AG20443 (cell line): ENCODE measurements at places on chromosomes 4 and X.

DNA sequence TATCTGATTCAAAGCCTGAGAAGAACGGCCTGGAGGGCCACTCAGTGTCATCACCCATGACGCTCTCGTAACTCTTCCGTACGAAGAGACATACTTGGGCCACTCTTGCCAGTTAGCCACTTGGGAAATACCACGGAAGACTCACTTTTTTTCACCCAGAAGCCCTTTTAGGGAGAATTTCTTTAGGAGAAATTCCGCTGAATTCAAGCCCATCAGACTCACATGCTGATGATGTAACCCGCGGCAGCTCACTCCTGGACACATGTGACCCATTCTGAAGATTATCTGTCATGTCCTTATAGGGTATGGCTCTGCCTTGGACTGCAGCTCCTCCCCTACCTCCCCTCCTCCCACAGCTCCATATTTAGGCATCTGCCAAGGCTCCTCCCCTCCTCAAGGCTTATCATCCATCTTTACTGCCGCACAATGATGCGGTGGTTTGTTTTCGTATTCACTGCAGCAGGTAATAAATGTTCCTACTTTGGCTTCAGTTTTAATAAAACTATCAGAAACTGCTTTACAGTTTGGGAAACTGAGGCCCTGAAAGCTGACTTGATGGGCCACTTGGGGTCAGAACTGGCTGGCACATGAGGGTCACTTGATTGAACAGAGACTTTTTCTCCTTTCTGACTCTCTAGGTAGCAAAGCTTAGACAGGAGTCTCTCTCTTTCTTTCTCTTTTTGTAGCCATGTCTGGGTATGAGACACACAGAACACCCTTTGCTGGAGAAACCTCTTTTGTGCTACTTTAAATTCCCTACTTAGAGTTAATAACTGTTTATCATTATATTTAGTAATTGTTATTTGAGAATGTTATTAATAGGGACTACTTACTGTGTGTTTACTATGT lies 42.1 kb downstream of the RHOH start:
- no peak for DNase-seq

DNA sequence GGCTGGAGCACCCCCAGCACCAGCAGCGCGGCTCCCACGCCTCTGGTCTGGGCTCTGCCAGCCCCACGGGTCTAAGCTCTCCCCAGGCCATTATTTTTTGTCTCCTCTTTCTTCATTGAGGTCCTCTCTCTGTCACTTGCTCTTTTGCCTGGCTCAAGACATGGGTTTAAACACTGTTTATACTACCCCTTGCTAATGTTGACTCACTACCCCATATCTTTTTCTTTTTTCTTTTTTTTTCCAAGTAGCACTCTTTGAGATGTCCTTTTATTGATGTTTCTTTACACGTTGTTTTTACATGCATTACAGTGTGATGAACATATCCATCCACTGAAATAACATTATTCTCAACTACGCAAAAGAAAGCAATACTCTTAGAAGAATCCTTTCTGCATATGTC lies 1.7 kb upstream of the ERVMER34-1 start:
- DNase-seq, result no peak

GRCh38 chr4:16750882-16751642 lies 147.4 kb downstream of the LDB2 start:
- DNase-seq, result no peak

GRCh38 chr4:13906727-13907126 lies 279.2 kb upstream of the BOD1L1 start:
- no peak for DNase-seq

GRCh38 chr4:87500092-87500462 lies 29.1 kb downstream of the SPARCL1 start:
- no peak for DNase-seq

DNA sequence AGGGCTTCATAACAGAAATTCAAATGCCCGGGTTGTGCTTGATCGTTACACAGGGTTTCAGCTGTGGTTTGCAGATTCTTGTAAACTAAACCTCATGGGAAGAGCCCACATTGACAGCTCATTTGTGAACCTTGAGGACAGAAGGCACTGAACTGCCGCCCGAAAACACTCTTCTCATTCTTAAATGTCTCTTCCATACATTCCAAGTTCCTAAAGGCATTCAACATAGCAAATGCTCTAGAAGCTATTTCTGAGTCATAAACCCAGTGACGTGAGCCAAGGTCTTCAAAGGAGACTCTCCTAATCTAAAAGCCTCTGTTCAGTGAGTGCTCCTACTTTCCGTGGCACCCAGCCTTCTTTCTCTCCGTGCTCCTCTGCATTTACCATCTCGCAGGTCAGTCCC lies 737.8 kb upstream of the FRG1 start:
- DNase-seq, result peak; percentile 10

DNA sequence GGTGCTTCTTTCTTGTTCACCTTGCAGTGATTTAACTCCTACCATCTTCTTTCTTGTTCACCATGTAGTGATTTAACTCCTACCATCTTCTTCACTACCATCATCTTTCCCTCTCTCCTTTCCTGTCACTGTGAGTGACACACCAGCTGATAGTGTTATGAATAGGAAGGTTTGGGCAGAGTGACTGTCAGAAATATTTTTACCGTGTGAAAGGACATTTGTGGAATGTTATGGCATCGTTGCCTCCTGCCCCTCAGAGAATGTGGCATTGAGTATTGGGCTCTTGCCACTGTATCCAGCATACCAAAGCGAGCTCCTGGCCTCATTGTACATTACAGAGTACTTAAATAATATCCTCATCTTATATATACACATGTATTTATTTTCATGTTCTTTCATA lies 90.8 kb upstream of the AMOT start:
- no peak for DNase-seq

DNA sequence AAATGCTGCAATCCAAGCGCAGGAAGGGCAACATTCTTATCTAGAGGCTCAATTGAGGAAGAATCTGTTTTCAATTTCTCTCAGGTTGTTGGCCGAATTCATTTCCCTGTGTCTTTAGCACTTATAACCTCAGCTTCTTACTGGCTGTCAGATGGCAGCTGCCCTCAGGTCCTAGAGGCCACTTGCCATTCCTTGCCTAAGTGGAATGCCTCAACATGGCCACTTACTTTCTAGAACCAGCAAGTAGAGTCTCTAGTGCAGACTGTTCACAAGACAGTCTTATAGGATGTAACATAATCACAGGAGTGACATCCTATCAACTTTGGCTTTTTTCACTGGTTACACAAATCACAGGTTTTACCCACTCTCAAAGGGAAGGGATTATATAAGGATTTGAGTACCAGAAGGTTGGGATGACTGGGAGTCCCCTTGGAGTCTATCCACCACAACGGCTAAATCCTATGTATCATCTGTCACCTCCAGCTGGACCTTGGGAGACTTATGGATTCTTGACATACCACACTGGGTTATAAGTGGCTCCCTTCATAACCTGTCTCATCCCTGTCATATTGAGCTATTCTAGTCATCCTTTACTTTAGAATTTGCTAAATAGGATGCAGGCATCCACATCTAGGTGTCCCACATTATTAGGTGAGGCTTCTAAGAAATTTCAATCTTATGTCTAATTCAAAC lies 297.9 kb upstream of the CTSO start:
- no peak for DNase-seq

GRCh38 chrX:133610056-133610455 lies 194.8 kb upstream of the GPC4 start:
- no peak for DNase-seq

DNA sequence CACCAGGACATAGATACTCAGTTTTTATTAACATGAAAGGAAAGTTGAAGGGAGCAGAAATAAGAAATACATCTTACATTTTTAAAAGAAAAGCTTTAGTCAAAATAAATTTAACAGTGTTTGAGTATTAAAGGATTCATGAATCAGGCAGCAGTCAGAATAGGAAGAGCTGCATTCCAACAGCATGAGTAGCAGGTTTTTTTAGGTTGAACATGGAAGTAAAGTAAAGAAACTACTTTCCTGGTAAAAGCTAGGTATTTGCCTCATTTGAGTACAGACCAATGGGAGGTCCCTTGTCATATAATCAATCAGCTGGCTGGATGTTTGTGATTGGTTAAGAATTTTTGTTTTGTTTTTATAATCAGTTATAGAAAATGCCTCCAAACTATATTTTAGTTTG lies 645.9 kb upstream of the INTU start:
- peak; percentile 8 for DNase-seq

- no peak for DNase-seq
These were observed 146.7 kb upstream of the SPOCK3 start for GRCh38 chr4:167380964-167381363.

GRCh38 chrX:13275031-13275430 lies 44.8 kb downstream of the ATXN3L start:
- no peak for DNase-seq

- DNase-seq, result no peak
These were observed 101.4 kb downstream of the ADRA2C start for GRCh38 chr4:3867403-3868100.

DNA sequence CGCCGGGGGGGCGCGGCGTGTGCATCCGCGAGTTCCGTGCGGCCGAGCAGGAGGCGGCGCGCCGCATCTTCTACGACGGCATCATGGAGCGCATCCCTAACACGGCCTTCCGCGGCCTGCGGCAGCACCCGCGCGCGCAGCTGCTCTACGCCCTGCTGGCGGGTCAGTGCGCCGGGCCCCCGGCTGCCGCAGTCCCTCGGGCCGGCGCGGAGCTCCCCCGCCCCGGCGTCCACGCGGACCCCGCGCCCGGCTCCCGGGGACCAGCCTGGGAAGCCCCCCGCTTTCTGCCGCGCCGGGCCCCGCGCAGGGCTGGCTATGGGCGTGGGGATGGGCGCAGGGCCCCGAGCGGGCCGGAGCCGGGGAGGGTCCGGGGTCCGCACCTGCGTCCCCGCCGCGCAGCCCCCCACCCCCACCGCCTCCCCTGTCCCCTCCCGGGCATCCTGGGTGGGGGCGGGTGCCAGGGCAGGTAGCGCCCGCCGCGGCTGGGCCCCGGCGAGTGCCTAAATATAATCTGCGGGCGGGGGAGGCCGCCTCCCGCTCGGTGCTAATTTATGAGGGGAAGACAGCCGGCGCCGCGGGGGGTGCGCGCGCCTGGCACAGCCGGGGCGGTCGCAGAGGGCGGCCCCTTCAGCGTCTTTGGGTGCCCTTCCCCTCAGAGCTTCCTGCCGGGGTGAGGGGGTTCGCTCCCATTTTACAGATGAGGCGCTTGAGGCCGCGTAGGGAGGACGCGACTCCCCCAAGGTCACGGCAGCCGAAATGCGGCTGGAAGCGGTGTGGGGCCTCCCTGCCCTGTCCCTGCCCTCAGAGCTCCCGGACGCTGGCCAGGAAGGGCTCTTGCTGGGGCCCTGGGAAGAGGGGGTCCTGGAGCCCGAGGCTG lies 837 bp downstream of the NAT8L start:
- no peak for DNase-seq

- DNase-seq, result no peak
These were observed 234.2 kb upstream of the ANKRD50 start for GRCh38 chr4:124946696-124947095.

DNA sequence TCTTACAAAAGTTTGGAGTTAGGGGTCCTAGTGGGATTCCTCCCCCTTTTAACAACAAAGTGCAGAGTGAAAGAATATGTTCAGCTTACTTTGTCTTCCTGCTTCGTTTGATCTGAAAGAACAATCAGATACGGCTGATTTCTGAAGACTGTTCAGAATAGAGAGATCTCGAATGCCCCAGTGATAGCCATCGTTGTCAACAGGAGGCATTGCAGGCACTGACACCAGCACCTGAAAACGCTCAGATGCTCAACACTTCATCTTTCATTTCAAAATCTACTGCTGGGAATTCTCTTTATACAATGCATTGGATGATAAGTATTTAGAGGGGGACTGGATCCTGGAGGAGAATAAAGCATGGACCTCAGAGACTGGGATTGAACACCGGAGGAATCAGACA lies 186.3 kb upstream of the TENM3 start:
- no peak for DNase-seq

DNA sequence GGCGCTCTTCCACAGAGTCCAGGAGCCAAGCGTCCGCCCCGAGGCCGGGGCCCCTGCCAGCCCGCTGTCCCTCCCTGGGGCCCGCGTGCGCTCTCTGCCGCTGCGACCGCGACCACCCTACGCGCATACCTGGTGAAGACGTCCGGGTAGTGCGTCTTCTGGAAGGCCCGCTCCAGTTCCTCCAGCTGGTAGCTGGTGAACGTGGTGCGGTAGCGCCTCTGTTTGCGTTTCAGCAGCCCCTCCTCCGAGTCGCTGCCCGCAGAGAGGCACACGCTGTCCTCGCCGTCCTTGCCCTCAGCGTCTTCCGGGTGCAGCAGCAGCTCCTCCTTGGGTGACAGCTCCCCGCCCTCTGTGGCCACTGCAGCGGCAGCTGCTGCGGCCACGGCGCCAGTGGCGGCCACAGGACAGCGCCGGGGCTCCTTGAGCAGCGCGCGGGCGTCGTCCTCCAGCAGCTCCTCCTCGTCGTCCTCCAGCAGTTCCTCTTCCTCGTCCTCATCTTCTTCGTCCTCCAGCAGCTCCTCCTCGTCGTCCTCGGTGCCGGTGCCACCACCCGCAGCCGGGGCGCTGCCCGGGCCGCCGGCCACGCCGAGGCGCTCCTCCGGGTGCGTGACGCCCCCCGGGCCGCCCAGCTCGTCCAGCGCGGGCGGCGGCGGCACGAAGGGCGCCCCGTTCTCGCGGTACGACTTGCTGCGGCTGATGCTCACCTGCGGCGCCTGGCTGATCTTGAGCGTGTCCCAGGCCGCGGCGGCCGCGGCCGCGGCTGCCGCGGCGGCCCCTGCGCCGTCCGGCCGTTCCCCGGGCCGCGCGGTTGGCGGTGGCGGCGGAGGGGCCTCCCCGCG lies 2.8 kb downstream of the ARX start:
- DNase-seq, result peak; percentile 17

GRCh38 chrX:52811065-52811625 lies at the start of gene XAGE5:
TSS of gene XAGE5 (plus strand) at chrX:52811287. CDS start at chrX:52812567, 1,280 bp downstream.
- DNase-seq, result no peak

- DNase-seq, result no peak
These were observed 843.4 kb downstream of the FSTL5 start for GRCh38 chr4:161320377-161320776.

DNA sequence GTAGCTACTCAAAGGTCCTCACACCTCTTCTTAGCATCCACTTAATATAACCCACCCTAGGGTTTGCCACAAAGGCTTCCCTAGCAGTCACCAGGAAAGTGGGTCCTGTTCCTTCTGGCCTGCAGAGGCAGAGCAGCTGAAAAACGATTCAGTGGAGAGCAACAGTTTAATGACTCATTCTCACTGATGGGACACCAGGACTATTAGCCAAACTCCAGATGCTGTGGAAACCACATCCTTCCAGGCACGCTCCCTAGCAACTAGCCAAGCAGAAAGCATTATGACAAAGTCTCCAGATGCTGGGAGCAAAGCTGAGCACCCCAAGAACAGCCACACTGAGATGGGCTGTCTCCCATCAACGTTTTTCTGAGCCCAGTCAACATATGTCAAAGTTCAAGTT lies 30.3 kb upstream of the UTP14A start:
- DNase-seq, result peak; percentile 78

DNA sequence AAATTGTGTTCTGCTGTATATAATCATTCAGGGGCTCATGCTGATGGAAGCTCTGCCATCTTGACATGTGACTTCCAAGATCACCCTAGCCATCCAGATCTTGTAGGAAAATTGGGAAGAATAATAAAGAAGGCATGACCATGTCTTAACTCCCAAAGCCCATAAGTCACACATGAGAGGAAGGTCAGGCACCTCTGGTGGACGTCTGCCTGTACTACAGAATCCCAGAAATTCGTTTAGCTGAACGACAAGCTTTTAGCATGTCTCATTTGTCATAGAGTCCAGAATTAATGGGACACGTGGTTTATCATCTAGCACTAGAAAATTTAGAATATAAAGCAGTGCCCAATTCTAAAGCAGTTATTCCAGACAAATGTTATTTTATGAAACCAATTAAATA lies 212.7 kb downstream of the CENPC start:
- peak; percentile 25 for DNase-seq

GRCh38 chrX:150690126-150690525 lies 3.1 kb upstream of the MTMR1 start:
- DNase-seq, result peak; percentile 60

- DNase-seq, result no peak
These were observed 168.5 kb downstream of the FAT4 start for GRCh38 chr4:125483278-125483677.
